Gastroesophageal sphincter (tissue), 4 donors: ENCODE measurements at places on chromosomes 5 and 9.

DNA sequence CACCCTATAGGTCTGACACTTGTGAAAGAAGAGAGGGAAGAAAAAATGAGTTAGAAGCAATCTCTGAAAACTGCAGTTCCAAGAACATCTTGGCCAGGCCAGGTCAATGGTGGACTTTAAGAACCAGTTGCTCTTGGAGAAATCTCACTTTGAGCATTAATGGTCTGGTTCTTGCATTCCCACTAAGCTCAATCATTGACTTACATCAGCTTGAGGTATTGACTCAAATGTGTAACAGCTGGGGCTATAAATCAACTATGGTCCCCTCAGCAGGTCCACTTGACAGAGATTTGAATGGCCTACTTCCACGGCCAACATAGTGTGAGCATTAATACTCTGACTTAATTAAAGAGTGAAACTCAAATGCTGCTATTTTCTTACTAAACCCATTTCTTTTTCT lies 357.8 kb upstream of the RGMB start:
- ATAC-seq, result no peak

DNA sequence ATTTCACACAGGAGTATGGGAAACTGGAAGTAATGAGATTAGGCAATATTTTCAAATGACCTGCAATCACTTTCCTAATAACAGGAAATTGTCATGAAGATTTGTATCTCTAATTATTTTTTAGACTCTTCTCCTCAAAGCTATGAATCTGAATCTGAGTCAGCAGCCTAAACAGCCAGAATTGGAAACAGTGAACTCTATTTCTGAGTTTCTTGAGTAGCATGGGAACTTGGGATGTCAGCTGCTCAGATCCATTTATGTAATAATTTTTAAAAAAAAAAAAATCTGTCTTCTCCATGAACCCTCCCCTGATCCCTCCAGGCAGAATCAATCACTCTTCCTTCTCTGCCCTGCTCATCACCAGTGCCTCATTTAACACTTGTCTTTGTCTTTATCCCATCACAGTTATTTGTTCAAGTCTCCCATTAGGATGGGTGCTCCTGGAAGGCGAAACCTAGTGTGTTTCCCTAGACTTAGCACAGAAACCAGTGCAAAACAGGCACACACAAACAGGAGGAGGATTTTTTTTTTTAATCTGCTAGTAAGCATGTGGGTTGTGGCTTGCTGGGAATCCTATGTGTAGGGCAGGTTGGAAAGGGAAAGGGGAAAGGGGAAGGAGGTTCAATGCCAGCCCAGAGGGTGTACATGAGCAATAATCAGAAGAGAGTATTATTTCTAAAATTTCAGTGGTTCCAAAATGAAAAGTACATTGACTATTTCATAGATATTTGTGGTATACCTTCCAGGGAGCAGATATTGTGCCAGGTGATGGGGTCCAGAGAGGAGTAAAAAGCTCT lies 186.8 kb downstream of the TTLL11 start:
- peak; percentile 46 for ATAC-seq

DNA sequence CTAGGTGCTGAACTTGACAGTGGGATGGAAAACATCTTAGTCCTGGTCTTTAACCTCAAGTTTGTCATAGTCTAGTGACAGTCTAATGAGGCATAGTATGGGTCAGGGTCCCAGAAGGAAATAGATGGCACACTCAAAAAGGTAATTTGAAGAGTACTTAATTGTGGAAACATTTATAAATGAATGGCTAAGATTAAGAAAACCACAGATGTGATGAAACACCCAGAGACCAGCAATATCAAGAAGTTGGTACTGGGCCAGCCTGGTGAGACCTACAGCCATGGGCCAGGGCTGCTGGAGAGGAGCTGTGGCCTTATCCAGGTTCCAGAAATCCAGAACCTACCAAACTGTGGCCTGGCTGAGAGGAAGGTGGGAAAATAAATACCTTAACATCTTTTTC lies 93.5 kb upstream of the ATG10 start:
- no peak for ATAC-seq

GRCh38 chr5:115963566-115963965 lies 1.3 kb downstream of the LVRN start:
- ATAC-seq, result no peak

DNA sequence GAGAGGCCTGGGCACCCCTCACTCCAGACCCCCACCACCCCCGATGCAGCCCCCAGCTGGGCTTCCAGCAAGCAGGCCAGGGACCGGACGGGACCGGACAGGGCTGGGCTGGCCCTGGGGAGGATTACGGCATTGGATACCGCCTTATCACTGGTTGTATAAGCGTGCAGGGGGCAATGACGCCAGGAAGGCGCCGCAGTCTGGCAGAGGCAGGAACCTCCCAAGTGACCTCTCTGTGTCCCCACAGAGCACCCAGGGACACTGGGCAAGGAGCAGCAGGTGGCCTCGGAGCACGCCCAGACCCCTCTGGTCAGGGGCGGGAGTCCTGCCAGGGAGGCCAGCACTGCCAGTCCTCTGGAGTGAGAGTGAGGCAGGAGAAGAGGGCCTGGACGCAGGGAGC lies 723 bp upstream of the LCN15 start:
- no peak for ATAC-seq

DNA sequence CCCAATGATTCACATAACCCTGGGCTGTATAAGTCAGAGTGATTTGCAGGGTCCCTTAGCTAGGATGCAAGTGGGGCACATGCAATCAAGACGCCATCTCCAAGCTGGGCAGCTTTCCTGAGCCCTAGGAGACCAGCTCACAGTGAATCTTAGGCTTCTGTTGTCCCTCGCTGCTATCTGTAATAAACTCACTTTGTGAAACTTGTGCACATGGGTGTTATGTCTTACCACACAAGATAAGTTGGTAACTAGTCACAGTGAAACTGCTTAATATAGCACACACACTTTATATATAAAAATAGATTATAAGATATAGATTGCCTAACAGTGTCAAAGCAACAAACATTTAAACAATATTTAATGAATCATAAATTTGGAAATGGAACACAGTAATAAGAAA lies 658.5 kb downstream of the SLCO4C1 start:
- no peak for ATAC-seq

DNA sequence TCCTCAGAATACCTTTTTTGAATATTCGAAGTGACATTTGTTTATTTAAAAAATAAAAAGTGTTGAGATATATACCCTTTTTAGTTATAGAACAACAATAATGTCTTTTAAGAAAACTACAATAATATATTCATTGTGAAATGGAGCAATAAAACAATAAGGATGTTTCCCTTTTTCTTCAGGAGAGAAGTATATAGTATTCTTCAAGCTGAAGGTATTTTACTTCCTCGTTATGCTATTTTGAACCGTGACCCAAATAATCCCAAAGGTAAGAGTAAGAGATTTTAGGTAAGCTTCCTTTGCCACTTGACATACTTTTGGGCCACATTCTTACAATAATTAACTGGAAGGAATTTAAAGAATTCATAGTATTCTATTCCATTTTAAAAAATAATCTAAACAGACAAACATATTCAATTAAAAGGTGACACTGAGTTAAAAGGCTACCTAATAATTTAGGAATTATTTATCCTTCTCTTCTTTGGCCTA lies 18.1 kb downstream of the PPIP5K2 start:
- ATAC-seq, result no peak

DNA sequence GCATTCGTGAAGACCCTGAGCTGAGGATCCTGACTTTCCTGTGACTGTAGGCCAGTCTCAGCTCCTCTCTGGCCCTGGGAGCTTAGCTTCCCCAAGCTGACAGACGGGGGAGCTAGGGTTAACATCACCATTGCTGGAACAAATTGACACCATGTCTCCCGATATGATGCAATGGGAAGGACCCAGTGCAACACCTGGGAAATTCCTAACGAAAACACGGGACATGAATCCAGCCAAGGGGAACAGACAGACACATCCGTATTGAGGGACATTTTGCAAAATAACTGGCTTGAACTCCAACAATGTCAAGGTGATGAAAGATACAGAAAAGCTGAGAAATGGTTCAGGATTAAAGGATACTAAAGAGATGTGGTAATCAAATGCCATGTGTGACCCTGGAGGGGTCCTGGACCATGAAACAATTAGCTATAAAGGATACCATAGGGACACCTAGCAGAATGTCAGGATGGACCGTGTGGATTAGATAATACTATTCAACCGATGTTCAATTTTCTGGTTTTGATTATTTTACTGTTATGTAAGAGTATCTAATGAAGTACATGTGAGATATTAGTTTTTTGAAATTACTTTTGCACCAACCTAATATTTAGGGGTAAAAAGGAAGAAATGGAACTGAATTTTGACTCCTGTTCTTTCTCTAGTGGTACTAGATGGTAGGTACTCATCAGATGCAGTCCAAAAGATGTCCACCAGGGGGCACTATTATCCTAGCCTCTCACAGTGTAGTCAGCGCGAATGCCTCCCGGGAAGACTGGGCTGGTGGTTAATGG lies 52.7 kb downstream of the NDST1 start:
- ATAC-seq, result peak; percentile 89

DNA sequence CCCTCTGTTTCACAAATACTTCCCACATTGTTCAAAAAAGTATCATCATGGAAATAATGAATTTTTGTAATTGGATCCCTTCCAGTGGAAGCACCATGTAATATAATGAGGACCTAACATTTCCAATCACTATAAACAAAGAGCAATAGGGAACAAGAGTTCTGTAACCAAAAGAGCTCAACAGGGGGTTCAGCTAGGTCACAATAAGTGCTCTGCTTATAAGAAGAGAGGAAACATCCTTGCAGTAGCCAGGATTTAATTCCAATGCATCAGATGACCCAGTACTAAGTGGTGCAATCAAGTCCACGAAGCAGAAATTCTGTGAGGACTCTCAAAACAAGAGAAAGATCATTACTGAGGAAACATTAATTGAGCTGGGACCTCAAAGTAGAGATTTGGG lies 5.9 kb downstream of the SERINC5 start:
- ATAC-seq, result no peak

GRCh38 chr9:86641970-86642369 lies 287.8 kb upstream of the TUT7 start:
- no peak for ATAC-seq

DNA sequence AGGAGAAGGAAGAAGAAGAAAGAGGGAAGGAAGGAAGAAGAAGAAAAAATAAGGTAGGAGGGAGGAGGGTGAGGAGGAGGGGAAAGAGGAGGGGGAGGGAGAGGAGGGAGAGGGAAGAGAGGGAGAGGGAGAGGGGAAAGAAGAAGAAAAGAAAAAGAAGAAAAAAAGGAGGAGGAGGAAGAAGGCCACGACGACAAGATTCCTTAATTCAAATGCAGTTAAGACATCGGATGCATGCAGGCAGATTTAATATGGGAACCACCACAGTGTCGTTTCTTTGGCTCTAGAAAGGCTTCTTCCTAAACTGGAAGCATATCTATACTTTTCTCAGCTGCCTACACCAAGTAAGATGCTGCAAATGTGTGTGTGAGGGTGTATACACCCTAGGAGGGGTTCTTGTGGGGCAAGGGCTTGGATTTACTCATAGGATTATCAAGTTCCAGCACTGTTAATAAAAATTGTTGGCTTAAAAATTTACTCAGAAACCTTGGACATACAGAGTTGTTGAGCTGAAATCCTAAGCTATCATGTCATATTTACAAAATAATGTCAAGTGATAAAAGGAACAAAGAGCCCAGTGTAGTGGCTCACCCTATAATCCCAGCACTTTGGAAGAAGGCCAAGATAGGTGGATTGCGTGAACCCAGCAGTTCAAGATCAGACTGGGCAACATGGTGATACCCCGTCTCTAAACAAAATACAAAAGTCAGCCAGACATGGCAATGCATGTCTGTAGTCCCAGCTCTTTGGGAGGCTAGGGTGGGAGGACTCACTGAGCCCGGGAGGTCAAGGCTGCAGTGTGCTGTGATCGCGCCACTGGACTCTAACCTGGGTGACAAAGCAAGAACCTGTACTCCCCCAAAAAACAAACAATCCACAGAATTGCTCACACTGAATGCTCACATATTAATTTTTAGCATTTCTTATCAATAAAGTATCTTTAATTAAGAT lies 108.5 kb downstream of the UBAP2 start:
- ATAC-seq, result no peak

DNA sequence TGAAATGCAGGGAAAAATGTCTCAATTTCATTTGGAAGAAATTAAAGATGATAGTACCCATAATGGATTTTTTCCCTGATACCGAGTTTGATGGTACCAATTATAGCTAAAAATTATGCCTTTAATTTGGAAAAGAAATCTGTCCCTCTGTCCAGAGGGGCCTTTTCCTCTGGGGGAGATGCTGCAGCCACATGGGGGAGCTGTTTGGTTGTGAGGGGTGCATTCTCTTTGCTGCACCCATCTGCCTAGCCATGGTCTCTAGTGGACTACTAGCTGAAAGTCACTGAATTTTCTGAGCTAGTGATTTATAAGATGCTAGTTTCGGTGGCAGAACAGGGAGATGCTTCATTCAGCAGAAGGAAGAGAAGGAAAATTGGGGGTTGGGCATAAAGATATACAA lies 9.6 kb downstream of the SEC61B start:
- no peak for ATAC-seq

- ATAC-seq, result no peak
Measured at GRCh38 chr5:153791339-153791738, 247.4 kb downstream of the FAM114A2 start.

- no peak for ATAC-seq
Measured at GRCh38 chr9:107627781-107628180, 138.2 kb upstream of the KLF4 start.

GRCh38 chr9:136720251-136720897 lies 8.0 kb downstream of the DIPK1B start:
- peak; percentile 19 for ATAC-seq

DNA sequence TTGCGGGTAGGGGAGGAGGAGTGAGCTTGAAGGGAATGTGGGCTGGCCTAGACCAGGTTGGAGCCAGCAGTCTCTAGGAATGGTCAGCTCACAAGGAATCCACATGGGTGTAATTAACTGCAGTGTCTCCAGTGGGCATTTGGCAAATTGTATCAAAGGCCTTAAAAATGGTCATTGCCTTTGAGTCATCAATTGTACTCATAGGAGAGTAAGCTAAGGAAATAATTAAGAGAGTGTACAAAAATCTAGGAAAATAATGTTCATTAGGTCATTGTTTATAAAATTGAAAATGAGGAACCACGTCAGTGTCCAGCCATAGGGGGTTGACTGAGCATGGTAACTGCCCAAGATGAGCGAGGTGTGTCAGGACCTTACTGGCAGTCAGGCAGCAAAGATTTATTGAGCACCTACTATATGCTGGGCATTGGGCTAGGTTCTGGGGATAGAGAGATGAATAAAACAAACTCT lies 29.8 kb upstream of the RPL26L1 start:
- no peak for ATAC-seq
